ENCODE measurements at places on chromosomes 6 and 20. TPM values are rescaled to one million over a fixed set of nuclear protein-coding genes. Genes with fewer than 3 reads are reported as not detected.

The DHX16 gene
- 64.8 TPM for total RNA-seq

The WFDC5 gene
- not detected for total RNA-seq

The CCN6 gene
- total RNA-seq: not detected

The TCF21 gene
- 5.0 TPM for total RNA-seq

The PRICKLE4 gene
- 0.45 TPM for total RNA-seq

The CLDN20 gene
- total RNA-seq: not detected

The SLC17A2 gene
- total RNA-seq: not detected

The CCHCR1 gene
- 21.1 TPM for total RNA-seq

The OR2J3 gene
- total RNA-seq: not detected

The PAK5 gene
- total RNA-seq: not detected

The HLA-F gene
- 1.1 TPM for total RNA-seq

The GDAP1L1 gene
- 0.90 TPM for total RNA-seq

The MCCD1 gene
- total RNA-seq: not detected

The SLA2 gene
- total RNA-seq: not detected

The TCEA2 gene
- 23.5 TPM for total RNA-seq

The LPA gene
- total RNA-seq: not detected

The MAK gene
- total RNA-seq: not detected

The AVP gene
- total RNA-seq: not detected

The ALDH5A1 gene
- total RNA-seq: 1.6 TPM

The RIMS1 gene
- total RNA-seq: not detected

The PPIL6 gene
- 0.65 TPM for total RNA-seq

The IL20RA gene
- 0.90 TPM for total RNA-seq

The NNAT gene
- total RNA-seq: 2.8 TPM

The CDSN gene
- not detected for total RNA-seq
